ENCODE measurements at places on chromosomes 3 and 15.

GRCh38 chr3:56590814-56591213 lies 33.8 kb downstream of the CCDC66 start:
- DNase-seq, result no peak

GRCh38 chr15:89463113-89463512 lies 33.3 kb downstream of the RHCG start:
- no peak for DNase-seq

GRCh38 chr3:192364316-192364715 lies 363.0 kb downstream of the FGF12 start:
- DNase-seq, result no peak

GRCh38 chr3:168862466-168862865 lies 766.7 kb upstream of the GOLIM4 start:
- no peak for DNase-seq

- DNase-seq, result no peak
Measured at GRCh38 chr3:24378313-24378712, 116.3 kb downstream of the THRB start.
